ENCODE measurements at places on chromosomes 3 and 15. TPM values are rescaled to one million over a fixed set of nuclear protein-coding genes. Genes with fewer than 3 reads are reported as not detected.
A peak's percentile ranks its signal among the peaks of the same experiment; 100 is the strongest.

- DNase-seq, result no peak
Observed at GRCh38 chr3:105503191-105503593, 136.5 kb downstream of the ALCAM start.

GRCh38 chr3:72848703-72849081, 447 bp upstream of the SHQ1 start:
- DNase-seq, result no peak

DNA sequence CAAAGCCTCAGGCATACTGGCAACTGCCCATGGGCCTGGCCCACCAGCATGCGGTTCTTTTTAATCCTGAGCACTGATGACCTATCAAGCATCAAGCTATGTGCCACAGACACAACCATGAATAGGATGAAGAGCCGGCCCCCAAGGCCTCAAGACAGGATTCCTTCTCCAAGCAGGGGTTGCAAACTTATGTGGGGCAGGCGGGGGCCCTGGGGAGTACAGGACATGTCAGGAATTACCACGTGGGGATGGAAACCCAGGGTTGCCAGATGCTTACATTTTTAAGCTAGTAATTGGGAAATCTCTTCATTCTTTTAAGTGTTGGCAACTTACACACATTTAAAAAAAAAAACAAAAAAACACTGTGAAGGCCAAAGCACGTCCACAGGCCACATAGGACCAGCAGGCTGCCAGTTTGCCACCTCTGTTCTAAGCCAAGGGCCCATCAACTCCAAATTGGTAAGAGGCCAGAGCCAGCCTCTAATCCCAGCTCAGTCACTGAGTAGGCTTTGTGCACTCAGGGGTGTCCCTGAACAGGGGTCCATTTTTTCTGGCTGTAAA, 32.8 kb downstream of the BDH1 start:
- no peak for DNase-seq

- DNase-seq, result no peak
Observed at GRCh38 chr3:197880491-197881269, 69.3 kb upstream of the RPL35A start.

DNA sequence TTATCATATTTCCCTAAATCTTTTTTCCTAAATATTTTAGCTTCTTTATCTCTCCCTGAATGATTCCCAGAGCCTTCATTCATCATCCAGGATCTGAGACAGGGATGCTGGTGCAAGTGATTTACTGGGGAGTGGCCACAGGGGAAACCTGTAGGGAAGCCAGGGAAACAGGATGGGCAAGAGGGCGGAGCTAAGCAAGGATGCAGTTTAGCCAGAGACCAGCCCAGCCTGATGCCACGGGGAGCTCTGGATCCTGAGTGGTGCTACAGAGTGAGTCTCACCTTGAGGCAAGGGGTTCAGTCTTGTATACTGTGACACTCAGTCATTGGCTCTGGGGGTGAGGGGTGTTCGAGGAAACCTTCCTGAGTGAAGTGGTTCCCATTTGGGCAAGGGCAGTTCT, 39.7 kb upstream of the LRRFIP2 start:
- no peak for DNase-seq

GRCh38 chr3:165744025-165744424, 93.2 kb downstream of the BCHE start:
- DNase-seq, result no peak

DNA sequence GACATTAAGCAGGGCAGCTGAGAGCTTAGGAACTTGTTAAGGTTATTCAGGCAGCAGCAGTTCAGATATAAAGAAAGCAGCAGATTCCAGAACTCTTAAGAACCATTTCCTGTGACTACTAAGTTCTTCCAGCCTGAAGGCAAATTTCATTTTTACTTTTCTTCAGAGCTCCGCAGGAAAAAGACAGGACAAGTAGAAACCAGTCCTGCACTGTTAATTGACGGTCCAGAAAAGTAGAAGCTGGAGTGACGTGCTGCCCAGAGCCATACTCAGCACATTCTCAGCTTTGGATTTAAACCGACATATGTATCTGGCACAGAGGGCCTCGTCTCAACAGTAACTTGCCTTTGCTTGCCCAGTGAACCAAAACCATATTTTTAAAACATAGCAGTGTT, 219.4 kb upstream of the STRIT1 start:
- peak; percentile 2 for DNase-seq

GRCh38 chr3:147372525-147373027, 33.8 kb downstream of the ZIC4 start:
- no peak for DNase-seq

GRCh38 chr15:35753486-35753885, 207.5 kb upstream of the DPH6 start:
- no peak for DNase-seq

DNA sequence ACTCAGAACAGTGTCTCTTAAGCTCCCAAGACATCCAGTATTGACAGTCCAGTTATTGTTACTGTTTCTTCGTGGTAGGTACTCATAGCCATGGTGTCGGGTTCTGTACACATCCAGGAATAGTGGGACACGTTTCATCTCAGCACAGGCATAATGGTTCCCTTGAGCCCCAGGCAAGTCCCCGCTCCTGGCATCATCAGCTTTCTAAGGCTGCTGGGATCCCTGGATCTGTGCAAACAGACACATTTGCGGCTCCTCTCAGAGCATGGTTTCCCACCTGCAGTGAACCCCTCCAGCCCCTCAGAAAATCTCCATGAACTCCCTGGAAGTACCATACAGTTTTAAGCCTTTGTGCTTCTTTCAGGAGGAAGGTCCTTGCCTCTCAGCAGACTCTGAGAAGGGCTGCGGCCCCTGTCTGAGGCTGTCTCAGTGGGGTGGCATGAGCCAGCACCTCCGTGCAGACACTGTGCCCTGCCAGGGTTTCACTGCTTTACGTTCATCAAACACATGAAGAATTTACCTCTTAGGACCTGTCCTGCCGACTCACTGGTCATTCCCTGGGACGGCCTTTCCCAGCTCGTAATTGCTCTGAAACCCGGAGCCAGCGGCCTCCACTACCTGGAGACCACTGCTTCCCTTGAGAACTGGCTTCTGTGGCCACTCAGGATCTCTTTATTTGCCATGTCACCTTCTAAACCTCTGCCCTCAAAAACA, 124.9 kb downstream of the LRRK1 start:
- no peak for DNase-seq

DNA sequence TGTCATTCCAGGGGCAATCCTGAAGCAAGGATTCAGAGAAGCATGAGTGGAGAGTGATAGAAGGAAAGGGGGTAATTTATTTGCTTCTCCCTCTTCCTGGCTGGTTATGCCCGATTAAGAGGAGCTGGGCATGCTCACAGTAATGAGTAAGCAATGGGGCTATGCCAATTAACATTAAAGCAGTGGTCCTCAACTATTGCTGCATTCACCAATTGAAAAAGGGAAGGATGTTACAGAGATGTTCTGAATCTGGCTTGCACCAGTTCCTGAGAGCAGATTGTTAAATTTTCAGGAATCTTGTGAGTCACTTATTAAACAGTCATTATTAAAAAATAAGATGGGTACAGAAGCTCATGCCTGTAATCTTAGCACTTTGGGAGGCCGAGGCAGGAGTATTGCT, 85.9 kb upstream of the ZBTB20 start:
- DNase-seq, result no peak

DNA sequence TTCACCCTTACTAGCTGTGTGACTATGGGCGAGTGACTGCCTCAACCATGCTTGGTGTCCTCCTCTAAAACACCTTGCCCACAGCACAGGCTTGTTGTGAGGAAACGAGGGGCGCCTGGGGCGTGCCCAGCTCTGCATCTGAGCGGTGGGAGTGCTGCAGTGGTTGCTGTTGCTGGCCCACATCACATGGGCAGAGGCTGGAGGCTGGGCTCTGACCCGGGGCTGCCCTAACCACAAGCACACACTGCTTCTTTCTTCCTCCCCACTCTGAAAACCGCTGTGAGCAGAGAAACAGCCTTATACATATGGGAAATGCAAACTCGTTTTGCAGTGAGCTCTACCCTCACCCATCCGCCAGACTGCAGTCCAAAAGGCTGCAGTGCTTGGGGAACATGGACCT, 74.8 kb upstream of the RPL32 start:
- no peak for DNase-seq

- no peak for DNase-seq
Observed at GRCh38 chr15:80709542-80709941, 14.4 kb downstream of the ABHD17C start.

- no peak for DNase-seq
Observed at GRCh38 chr3:112781599-112781998, 65.1 kb downstream of the CD200R1L start.

DNA sequence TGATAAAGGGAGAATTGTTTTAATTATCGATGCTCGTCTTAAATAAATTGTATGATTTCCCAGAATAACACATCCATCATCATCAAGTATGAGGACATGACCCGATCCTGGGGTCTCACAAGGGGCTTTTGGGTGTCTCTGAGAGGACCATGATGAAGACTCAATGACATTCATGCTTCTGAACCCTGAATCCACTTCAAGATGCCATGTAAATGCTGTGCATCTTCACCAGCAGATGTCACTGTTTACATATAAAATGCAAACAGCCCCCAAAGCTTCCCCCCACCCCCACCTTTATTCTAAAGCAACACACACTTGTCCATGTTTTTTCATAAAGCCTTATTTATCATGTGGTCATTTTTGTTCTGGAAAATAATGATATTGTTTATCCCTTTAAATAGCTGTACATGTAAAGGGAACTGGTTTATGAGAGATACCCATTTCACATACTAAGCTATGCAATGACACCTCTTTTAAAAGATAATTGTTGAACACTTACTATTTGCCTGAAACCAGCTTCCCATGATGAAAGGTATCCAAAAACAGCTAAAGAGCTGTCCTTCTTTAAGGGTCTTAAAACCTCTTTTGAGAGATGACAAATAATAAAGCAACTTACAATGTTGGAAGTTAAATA, 69.7 kb upstream of the UBE3A start:
- DNase-seq, result no peak

GRCh38 chr3:104279617-104280016, 1087.1 kb upstream of the ALCAM start:
- DNase-seq, result no peak

DNA sequence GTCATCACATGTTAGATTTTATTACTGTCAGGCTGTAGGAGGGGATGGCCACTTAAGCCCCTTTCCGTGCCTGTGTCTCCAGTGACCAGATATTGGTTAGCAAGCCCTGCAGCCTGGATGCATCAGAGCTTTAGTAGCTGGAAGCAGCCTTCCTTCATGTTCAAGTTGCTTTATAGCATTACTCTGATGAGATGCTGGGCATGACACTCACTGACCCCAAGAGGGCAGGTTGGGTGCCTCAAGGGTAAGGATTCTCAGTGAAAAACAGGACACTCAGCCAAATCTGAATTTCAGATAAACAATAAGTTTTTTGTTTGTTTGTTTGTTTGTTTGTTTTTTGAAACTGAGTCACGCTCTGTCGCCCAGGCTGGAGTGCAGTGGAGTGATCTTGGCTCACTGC, 68.5 kb upstream of the PTX3 start:
- DNase-seq, result no peak

- DNase-seq, result no peak
Observed at GRCh38 chr15:88274553-88275460, 18.3 kb upstream of the NTRK3 start.

DNA sequence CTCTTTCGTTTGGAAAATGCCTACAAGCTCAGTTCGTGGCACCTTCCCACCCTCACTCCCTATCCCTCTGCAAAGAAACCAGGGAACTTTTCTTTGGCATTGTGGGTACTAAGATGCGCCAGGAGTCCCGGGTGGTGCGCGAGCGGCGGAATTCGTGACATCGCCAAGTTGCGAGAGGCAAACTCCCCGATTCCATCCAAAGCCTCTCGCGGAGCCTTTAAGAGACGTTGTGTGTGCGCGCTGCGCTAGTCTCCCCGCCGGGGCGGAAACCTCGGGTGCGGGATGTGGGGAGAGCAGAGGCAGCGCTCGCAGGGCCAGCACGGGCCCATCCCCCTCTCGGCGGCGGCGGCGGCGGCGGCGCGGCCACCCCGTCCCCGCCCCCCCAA, 443 bp upstream of the NR2F2 start:
- no peak for DNase-seq

DNA sequence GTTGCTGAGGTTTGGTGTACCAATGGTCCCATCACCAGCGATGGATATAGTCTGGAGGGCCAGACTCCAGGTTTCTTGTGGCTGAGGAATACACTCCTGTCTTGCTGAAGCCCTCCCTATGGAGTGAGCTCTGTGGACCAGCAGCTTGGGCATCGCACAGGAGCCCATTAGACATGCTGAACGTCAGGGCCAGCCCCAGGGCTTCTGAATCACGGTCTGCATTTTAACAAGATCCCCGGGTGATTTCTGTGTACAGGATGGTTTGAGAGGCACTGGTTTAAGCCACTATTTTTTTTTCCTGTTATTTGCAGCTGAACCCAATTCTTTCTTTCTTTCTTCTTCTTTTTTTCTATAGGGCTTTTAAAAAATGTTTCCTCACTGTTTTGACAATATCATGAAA, 69.5 kb upstream of the XCR1 start:
- no peak for DNase-seq

- DNase-seq, result no peak
Observed at GRCh38 chr15:88909956-88910831, 3.0 kb downstream of the MFGE8 start.

DNA sequence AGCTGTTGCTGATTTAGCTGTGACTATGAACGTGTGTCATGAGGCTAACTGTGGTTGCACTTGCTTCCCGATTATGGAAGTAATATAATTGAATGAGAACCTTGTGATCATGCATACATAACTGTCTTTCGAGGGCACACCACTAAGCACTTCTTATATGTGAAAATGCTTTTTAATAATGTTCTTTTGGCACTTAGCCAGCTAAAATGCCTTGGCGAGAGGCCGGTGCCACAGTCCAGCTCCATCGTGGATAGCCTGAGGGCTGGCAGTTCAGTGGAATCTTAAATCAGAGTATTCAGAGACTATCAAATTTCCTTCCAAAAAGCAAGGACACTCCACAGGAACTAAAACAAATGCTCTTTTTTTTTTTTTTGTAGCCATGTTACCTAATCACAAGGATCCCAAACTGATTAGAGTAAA, 161.6 kb upstream of the FRMD4B start:
- no peak for DNase-seq

GRCh38 chr15:98737159-98737558, 88.8 kb downstream of the IGF1R start:
- no peak for DNase-seq

DNA sequence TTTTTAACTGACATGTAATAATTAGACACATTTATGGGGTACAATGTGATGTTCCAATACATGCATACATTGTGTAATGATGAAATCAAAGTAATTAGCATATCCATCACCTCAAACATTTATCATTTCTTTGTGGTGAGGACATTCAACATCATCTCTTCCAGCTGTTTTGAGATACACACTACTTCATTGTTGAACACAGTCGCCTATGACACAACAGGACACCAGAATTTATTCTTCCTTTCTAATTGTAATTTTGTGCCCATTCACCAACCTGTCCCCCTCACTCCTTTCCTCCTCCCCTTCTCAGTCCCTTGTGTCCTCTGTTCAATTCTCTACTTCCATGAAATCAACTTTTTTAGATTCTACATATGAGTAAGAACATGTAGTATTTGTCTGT, 113.4 kb upstream of the CBLB start:
- DNase-seq, result no peak

The LMCD1 gene
- total RNA-seq, result 34.3 TPM

The ZNF654 gene
- total RNA-seq, result 54.7 TPM

The ARHGEF26 gene
- total RNA-seq, result 18.2 TPM

The HYAL2 gene
- total RNA-seq, result 44.0 TPM

The P3H2 gene
- total RNA-seq, result 12.7 TPM

The ACAN gene
- 5.0 TPM for total RNA-seq

The IL16 gene
- 10.6 TPM for total RNA-seq

The RETNLB gene
- total RNA-seq, result not detected

The SEMA3B gene
- 63.4 TPM for total RNA-seq

The MLH1 gene
- 66.9 TPM for total RNA-seq

The RHO gene
- not detected for total RNA-seq

The CHDH gene
- 0.58 TPM for total RNA-seq

The ZNF662 gene
- total RNA-seq, result 22.5 TPM

The POC1A gene
- total RNA-seq, result 4.2 TPM

The SYNPR gene
- 0.95 TPM for total RNA-seq
